ENCODE measurements at places on chromosomes 1 and 21.

GRCh38 chr1:184033711-184034167 lies 3.8 kb downstream of the COLGALT2 start:
- DNase-seq, result no peak

- DNase-seq, result no peak
Measured at GRCh38 chr1:37392051-37392450, 82.3 kb upstream of the ZC3H12A start.

DNA sequence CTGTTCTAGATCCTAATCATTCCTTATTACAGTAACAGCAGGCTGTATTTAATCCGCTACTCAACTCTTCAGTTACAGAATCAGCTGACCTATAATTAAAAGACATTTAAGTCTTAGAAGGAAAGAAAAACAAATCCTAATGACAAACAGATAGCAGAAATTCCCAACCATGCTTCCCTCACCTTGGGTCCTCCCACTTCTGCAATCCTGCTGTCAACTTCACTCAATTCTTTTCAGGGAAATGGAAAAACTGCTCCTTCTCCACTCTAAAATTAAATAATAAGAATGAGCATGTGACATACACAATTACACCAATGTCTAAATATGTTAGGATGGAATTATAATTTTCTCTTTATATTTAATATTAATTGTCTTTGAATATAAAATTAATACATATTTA lies 182.6 kb upstream of the LYPLAL1 start:
- no peak for DNase-seq

DNA sequence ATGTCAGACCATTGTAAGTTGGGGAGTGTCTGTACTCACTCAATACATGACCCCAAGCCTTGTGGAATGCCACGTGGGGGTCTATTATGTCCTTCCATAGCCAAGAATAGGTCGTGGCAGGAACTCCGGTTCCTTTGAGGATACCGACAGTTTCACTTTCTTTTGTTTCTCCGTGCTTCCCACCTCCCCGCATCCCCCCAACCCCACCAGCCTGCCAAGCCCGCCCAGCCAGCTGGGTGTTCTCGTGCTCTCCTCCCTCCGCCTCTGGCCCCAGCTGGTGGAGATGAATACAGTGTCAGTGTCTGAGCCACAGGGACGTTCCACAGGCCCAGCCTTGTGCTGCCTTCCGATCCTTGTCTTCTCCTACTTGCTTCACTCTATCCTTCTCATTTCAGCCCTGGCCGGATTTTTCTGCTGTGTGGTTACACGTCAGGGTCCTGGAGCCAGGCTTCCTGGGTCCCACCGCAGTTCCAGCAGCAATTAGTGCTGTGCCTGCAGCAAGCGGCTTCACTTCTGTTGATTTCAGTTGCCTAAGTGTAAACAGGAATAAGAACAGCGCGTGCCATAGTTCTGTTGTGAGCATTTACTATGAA lies 4.1 kb upstream of the AGTRAP start:
- DNase-seq, result no peak

DNA sequence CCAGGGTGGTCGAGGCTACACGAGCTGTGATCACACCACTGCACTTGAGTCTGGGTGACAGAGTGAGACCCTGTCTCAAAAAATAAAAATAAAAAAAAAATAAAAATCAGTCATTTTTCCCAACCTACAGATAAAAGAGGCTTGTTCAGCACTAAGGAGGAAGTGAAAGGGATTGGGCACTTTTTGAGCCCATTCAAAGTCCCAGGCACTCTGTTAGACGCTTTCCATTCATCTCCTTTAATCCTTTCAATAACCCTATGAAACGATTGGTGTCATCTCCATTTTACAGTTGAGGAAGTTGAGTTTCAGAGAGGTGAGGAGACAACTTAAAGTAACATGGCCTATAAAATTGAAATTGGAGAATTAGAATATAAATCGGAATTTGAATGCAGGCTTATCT lies 10.4 kb upstream of the AGO4 start:
- no peak for DNase-seq

GRCh38 chr1:225526878-225527277 lies 99.0 kb upstream of the LBR start:
- DNase-seq, result no peak

GRCh38 chr1:203163891-203164635 lies 11.6 kb downstream of the MYBPH start:
- DNase-seq, result no peak

GRCh38 chr1:9597361-9598315 lies 8.9 kb downstream of the TMEM201 start:
- DNase-seq, result no peak

DNA sequence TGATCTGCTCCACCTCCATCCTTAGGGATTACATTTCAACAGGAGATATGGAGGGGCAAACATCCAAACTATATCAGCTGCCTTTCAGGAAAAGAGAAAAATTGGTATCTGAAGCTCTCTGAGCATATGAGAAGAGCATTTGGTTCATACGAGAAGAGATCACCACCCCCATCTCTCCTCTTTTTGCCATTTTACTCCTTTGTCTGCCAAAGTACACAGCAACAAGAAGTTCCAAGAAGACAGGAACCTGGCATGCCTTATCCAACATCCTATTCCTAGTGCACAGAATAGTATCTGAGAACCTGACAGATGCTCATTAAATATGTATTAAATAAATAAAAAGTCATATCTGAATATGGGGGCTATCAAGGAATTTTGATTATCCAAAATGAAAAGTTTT lies 142.5 kb upstream of the PKN2 start:
- DNase-seq, result no peak

- DNase-seq, result peak; percentile 82
Measured at GRCh38 chr1:24769656-24770651, 24.7 kb downstream of the CLIC4 start.

DNA sequence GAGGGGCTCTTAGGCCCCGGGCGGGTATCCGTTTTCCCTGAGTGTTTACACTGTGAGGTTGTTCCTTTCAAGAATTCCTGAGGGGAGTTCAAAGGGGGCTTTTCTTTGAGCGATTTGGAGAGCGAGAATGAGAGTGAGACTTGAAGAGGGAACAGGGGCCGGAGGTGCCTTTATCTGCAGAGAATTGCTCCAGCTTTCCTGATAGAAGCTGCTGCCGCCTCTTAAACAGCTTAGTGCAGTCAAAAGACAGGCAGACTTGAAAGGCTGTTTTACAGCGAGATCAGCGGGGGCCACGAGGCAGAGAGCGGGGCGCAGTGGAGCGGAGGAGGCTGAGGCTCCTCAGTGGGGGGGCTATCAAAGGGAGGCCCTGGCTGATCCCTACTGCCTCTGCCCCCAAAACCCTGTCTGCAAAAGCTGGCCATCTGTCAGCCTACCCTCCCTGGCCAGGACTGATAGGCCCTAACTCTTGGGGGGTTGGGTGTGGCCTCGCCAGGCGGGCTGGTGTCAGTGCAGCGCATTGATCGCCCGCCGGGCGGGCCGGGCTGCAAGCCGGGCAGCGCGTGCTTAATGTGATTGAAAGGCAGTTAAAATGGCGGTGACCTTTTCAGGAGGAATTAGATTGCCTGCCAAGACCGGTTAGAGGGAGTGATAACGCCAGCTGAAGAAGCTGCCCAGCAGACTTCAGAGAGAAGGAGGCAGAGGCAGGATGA lies 36.4 kb downstream of the TMEM53 start:
- no peak for DNase-seq

DNA sequence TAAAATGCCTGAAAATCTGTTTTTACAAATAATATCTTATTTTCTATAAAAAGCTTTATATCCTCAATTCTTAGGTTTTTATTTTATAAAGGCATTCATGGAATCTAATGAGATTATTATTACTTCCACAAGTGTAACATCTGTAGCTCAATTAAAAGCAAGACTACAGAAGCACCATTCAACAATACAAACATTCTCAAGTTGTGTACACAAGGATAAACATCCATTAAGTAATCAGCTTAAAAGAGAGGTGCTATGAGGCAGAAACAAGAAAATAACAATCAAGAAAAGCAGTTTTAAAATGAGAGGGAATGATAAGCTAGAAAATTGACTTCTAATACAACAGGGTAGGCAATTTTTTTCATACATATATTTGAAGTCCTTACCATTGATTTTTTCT lies 326.1 kb downstream of the MRPL39 start:
- DNase-seq, result no peak

DNA sequence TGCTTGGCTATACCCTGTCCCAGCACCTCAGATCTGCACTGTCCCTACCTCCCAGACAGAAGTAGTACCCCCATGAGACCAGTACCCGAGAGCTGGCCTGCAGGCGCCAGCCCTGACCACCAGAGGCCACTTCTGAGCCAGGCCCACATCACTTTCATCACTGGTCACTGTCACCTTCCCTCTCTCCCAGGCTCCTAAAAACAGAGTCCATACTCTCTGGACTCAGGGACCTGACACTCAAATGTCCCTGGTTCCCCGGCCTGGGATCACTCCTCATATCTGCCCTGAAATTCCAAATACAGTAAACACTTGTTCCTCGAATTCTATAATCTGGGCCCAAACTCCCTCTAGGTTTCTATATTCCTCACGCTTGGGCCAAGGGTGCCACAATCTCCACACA lies 18.7 kb downstream of the TMEM53 start:
- DNase-seq, result no peak

- DNase-seq, result no peak
Measured at GRCh38 chr1:108057541-108057940, 92.6 kb upstream of the VAV3 start.

GRCh38 chr1:160363010-160363409 lies 3.9 kb upstream of the NHLH1 start:
- no peak for DNase-seq

- no peak for DNase-seq
Measured at GRCh38 chr1:3221112-3222041, 152.4 kb downstream of the PRDM16 start.

DNA sequence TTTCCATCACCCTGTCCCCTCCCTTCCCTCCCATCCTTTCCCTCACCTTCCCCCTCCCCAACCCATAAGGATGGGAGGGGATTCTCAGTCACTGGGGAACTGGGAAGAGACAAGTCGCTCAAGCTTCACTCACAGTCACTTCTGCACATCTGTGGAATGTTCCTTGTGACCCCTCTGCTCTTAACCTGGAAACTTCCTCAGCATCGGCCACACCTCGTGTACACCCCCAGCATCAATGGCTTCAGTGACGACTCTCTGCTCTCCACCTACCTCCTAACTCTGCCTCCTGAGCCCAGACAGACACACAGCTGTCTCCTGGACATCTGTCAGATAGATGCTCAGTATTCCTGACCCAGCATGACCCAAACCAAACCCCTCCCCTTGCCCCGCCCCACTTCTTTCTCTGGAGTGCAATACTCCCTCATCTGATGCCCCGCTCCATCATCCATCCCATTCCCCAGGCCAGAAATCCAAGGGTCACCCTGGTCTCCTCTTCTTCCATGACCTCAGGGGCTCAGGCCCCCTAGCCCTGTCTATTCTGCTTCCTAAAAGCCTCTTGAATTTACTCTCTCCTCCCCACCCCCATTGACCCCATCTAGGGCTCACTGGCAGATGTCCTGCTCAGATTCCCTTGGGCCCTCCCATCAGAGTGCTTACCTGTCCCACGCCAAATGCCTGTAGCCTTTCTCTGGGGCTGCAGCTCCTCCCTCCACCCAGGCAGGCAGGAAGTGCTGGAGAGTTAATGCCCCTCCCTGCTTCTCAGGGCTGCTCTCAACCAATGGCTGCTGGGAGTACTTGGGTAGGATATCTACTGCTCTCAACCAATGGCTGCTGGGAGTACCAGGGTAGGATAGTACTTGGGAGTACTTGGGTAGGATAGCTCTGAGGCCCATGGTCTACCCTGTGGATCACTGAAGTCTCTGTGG lies 83.1 kb upstream of the CSF3R start:
- DNase-seq, result no peak

- no peak for DNase-seq
Measured at GRCh38 chr1:97500760-97501159, 420.1 kb downstream of the DPYD start.

DNA sequence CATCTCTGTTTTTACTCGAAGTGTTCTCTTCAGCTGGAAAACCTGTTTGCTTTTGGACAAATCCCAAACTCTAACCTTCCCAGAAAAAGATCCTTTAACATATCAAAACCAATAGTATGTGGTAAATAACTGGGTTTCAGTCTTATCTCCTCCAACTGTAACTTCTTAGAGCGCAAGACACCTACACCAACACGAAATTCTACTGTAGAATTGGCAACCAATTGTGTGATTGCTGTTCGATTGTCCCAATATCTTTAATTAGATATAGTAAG lies 5.8 kb upstream of the MPZL1 start:
- DNase-seq, result no peak

DNA sequence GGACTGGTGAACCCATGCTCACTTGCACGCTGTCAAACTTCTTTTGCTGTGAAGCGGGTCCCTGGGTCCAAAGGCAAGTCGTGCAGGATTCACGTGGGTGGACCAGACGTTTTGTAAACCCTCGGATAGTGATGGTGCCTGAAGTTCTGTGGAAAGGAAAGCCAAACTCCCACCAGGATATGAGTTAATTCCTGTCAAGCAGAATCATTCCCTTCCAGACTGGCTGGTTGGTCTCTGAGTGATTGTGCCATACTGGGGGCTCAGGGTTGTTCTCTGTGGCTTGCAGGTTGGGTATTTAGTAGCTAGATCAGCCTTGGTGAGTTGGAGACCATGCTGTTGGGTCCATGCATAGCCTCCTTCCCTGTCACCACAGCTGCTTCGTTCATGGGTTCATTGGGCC lies 32.7 kb upstream of the IGSF5 start:
- DNase-seq, result no peak

DNA sequence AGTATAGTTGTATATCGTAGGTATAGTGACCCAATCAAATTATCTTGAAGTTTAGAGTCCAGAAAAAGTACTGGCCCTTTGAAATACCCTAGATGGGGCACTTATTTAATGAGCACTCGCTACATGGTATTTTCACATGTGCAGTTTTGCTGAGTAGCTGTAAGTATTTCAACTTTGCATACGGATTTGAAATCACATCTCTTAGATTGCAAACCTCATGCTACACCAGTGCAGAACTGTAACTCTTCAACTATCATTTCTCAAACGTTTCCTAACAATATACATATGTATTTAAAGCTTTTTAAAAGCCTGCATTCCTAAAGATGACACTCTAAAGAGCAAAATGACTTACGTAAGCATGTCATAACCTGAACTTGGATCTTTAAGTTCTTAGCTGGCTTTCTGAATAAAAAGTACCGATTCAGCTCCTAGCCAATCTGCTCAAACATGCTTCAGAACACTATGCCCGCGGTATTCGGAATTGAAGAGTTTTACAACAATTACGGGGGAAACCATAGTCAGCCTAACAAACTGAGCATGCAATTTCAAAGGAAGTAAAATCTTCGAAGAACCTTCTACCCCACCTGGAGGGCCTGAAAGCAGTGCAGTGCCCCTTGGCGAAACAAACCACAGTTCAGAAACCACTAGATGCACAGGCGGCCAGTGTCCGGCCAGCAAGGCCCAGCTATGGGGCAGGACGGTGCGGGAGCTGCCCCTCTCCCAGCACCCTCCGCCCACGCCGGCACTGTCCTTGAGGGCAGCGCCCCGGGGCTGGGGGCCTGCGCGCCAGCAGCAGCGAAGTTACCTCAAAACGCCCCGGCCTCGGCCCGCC lies 863 bp downstream of the FH start:
- no peak for DNase-seq

- DNase-seq, result no peak
Measured at GRCh38 chr1:170674239-170674638, 10.3 kb downstream of the PRRX1 start.
